Activated CD4-positive, alpha-beta T cell treated with anti-CD3 and anti-CD28 coated beads for 36 hours (primary cell): ENCODE measurements at places on chromosomes 2 and 18. TPM values are rescaled to one million over a fixed set of nuclear protein-coding genes. Genes with fewer than 3 reads are reported as not detected.

The ITSN2 gene
- 46.0 TPM for total RNA-seq

The COL6A3 gene
- 36.4 TPM for total RNA-seq

The ACKR3 gene
- total RNA-seq: 1.2 TPM

The COL3A1 gene
- 0.05 TPM for total RNA-seq

The LYPD6B gene
- total RNA-seq: not detected

The TEKT4 gene
- total RNA-seq: not detected

The NAPG gene
- 28.6 TPM for total RNA-seq

The FARSB gene
- total RNA-seq: 56.3 TPM

The RFX8 gene
- 0.30 TPM for total RNA-seq

The TNS1 gene
- 0.64 TPM for total RNA-seq

The ANKRD29 gene
- 0.21 TPM for total RNA-seq

The MOGAT1 gene
- total RNA-seq: not detected

The SPP2 gene
- not detected for total RNA-seq

The IL37 gene
- total RNA-seq: not detected

The PROM2 gene
- 0.23 TPM for total RNA-seq

The LYG1 gene
- 0.86 TPM for total RNA-seq

The SERPINB10 gene
- not detected for total RNA-seq

The CXCR1 gene
- total RNA-seq: not detected

The RNU2-63P gene
- 1.7 TPM for total RNA-seq
